ENCODE measurements at places on chromosomes 7 and 10.

DNA sequence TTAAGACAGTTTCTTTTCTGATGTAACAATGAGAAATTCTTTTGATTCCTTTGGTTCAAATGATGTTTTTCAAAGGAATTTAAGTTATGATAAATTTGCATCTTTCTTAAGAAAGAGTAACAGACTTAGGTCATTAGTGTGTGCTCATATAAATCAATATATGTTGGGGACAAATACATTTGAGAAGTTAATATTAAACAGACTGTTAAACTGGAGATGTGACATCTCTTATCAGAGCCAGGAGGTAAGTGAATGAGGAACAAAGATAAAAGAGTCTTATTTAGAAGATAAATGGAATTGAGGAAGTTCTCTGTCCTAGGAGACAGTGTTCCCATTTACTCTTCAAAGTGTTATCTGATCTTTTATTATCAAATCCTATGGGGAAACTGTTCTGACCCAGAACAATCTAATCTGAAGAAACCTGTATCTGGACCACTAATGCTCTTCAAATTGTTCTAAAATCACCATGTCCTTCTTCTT is 104.8 kb upstream of the LAMB4 start:
- DNase-seq = no peak

GRCh38 chr10:93992400-93993030 is 1.2 kb upstream of the PLCE1 start:
- no peak for DNase-seq

GRCh38 chr7:5222841-5223411 is 32.9 kb downstream of the WIPI2 start:
- no peak for DNase-seq

GRCh38 chr7:151851782-151852181 is 25.1 kb downstream of the PRKAG2 start:
- no peak for DNase-seq

DNA sequence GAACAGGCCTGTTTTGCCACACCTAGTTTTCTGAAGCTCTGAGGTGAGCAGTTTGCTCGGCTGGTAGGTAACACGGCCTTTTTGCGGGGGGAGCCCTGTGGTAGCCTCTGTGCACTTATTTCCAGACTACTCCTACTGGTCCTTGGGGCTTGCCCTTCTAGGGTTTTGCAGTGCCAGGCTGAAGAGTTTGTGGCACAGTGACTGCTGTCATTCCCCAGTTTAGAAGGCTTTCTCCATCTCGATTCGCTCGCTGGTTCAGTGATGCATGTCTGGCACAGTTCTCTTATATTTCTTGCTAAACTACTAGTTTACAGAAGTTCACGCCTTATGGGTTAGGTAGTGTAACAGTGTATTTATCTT is 711 bp downstream of the KIF20B start:
- no peak for DNase-seq

DNA sequence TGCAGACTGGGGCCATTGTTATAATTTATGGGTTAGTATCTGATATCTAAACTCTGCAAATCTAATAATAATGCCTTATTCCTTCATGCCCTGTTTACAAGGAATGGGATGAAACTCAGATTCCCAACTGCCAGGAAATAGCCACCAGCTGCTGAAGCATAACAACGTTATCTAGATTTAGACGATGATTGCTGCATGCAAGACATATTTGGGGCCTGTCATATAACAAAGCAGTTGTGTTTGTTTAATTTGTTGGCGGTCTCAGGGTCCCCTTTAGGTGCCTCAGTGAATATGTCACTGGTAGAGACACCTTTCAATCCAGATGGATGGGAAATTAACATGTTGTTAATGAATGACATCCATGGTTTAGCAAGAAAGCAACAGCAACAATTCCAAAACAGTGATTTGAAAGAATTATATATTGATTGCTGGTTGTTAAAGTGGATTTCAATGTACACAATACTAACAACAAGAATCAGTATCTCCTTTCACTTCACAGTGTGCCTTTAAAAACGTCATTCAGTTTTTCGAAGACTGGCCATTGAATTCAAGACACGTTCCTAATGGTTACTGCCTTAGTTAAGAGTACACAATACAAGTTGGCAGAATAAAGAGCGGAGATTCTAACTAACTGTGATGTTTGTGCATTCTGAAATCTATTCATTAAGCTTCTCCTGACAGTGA is 860.6 kb upstream of the CELF2 start:
- DNase-seq = no peak

DNA sequence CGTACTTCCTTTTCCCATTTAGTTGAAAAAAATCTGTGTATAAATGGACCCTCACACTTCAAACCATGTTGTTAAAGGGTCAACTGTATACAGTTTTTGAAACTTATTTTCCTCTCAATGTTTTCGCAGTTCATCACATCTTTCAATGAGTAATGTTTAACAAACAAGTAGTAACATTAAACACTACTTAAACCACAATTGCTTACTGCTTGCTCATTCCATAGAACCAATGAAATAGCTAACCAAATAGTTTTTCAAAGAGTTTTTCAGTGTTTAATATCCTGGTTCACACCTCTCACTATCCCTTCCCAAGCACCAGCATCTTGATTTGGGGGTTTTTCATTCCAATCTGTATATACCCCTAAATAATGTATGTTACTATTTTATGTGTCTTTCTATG is 9.1 kb downstream of the SEM1 start:
- DNase-seq = no peak

DNA sequence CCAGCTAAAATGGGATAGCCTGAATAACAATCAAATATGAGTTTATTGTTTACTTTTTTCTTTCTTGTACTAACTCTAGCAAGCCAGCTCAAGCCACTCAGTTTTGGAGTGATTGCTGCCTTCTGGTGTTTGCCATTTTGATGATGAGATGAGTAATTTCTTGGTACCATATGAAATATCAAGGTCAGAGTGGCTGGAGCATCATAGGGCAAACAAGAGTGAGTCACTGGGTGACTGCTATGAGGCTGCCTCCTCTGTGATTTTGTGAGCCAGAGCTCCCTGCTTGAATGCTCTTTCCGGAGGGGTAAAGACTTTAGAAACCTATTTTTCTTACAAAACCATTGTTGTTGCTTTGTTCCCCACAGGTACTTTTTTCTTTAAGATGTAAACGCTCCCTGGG is 295.6 kb downstream of the PRKG1 start:
- DNase-seq = no peak

DNA sequence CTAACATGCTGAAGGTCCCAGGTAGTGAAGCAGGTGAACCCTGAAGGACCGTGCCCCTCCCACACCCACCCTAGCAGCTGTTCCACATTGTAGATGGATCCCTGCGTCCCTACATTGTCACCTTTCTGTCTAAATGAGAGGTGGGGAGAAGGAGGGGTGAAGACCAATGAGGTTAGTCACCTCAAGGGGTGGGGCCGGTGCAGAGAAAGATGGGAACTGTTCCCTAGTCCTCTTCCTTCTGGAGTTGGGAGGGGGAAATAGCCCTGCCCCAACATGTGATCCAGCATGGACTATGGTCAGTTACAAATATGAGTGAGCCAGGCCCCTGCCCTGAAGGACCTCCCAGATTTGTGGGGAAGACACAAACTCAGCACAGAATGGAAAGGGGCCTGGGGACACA is 124.5 kb downstream of the LHPP start:
- no peak for DNase-seq

GRCh38 chr10:35328404-35329037 is 7.8 kb upstream of the CCNY start:
- DNase-seq = no peak

GRCh38 chr7:27476493-27476892 is 186.2 kb downstream of the HIBADH start:
- no peak for DNase-seq

DNA sequence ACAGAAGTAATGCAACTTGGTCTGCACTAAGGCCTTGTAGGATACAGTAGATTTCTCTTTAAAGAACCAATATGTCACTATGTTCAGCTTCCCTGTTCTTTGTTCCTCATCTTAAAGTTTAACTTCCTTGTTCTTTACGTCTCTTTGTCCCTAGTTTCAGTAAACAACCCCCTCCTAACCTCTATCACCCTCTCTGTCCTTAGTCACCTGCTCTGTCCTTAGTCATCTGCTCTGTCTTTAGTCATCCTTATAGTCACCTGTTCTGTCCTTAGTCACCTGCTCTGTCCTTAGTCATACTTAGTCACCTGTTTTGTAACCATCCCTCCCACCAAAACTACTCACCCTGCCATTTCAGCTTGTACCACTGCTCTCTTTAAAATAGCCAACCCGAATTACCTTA is 144.6 kb upstream of the TMEM106B start:
- DNase-seq = no peak

DNA sequence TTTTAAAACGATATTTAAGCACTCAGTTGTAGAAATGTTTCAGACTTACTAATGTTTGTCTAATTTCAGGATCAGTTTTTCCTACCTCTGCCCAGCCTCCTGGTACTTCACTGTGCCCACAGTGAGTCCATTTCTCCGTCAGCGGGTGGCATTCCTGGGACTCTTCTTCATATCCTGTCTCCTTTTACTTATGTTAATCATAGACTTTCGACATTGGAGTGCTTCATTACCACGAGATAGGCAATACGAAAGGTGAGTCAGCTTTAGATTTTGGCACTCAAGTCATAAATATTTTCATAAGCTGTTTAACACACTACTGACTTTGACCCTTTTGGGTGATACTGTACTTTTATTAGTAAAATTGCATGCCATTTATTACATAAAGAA is 2.1 kb downstream of the ENTPD7 start:
- DNase-seq = no peak

GRCh38 chr10:12811826-12812225 is 189.7 kb downstream of the CCDC3 start:
- no peak for DNase-seq

DNA sequence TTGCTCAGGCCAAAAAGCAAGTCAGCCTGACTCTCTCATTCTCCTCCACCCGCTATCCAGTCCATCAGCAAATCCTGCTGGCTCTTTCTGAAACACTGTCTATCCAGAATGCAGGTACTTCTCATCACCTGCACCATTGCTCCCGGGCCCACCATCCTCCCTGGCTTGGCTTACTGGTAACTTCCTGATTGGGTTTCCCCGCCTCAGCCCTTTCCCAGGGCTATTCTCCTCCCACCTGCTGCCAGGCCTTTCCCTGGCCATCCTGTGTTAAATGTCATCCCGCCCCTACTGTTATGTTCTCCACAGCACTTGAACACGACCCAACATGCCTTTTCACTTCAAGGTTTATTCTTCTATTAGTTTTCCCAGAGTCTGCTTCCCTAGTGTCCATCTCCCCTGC is 124.0 kb downstream of the CNNM2 start:
- peak; percentile 76 for DNase-seq

DNA sequence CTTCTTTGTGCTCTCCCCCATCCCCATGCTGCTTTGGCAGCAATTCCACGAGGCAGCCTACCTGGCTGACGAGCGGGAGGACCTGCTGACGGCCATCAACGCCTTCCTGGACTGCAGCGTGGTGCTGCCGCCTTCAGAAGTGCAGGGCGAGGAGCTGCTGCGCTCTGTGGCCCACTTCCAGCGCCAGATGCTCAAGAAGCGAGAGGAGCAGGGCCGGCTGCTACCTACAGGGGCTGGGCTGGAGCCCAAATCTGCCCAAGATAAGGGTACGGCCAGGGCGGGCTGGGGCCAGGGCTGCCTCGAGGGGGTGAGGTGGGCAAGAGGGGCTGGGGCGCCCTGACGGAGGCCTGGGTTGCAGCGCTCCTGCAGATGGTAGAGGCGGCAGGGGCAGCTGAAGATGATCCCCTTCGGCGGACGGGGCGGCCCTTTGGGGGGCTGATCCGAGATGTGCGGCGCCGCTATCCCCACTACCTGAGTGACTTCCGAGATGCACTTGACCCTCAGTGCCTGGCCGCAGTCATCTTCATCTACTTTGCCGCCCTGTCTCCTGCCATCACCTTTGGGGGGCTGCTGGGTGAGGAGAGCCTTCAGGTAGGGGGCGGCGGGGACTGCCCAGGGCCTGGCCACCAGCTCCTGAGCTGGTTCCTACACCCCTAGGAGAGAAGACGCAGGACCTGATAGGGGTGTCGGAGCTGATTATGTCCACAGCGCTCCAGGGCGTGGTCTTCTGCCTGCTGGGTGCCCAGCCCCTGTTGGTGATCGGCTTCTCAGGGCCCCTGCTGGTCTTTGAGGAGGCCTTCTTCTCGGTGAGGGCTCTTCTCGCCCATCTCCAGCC is 9.4 kb downstream of the FASTK start:
- DNase-seq = no peak

GRCh38 chr10:12299222-12299965 is 50.0 kb upstream of the CAMK1D start:
- no peak for DNase-seq

DNA sequence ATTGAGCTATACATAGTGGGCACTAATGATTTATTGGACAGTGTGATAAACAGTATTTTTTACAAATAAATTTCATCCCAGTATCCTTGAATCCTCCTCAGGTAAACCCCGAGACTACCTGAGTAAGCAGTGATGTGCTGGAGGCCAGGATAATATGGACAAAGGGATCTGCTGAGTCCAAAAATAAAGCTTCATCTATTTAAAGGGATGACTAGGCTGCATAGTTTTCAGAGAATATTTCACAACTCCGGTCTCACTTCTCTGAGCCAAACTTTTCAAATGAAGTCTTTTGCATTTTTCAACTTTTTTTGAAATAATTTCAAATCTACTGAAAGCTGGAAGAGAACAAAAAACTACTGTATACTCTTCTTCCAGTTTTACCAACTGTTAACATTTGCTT is 2.5 kb downstream of the ACTR3B start:
- DNase-seq = no peak

GRCh38 chr10:125067764-125068163 is 92.6 kb downstream of the CTBP2 start:
- no peak for DNase-seq

DNA sequence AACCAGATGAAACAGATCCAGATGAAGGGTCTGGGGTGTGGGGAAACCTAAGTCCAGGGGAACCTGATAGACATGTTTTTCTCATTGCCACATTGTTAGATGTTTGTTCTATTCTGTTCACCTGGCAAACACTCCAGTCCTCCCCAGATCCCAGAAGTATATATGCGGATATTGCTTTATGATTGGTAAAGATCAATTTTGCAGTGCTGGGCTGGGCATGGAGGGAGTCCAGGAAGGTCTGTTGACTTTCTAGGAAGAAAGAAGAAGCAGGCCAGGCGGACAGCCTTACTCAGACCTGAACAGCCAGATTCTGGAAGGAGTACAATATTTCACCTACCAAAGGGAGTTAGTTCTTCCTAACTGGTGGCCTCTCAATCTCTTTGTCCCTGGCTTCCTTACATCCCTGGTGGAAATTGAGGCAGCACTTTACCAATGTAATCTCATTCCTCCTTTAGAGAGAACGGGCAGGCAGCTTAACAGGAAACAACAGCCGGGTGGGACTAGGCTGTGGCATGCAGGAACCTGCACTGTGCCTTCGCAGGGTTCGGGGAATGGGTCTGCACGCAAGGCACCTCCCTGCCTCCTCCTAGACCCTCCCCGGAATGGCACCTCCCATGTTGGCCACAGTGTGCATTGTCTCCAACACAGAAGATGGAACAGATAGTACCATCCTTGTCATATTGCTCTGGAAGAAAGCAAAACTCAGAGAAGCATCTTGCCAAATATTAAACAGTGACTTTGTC is 930 bp downstream of the GIMAP6 start:
- DNase-seq = no peak

GRCh38 chr10:129375912-129376311 is 91.1 kb upstream of the MGMT start:
- DNase-seq = no peak

Measured in NCI-H1417 (cell line).